Kidney epithelial cell (primary cell): ENCODE measurements at places on chromosomes 7 and 10. TPM values are rescaled to one million over a fixed set of nuclear protein-coding genes. Genes with fewer than 3 reads are reported as not detected.

Gene CCDC146
- 1.4 and 5.6 TPM in 2 replicates for total RNA-seq

Gene DRGX
- total RNA-seq = not detected in 2 replicates

Gene FAM221A
- total RNA-seq = 14.2 and 15.5 TPM in 2 replicates

Gene ZNF727
- total RNA-seq = 0.14 TPM in 1 of 2 replicates, not detected in the other

Gene SRPK2
- 33.9 and 38.1 TPM in 2 replicates for total RNA-seq

DNA sequence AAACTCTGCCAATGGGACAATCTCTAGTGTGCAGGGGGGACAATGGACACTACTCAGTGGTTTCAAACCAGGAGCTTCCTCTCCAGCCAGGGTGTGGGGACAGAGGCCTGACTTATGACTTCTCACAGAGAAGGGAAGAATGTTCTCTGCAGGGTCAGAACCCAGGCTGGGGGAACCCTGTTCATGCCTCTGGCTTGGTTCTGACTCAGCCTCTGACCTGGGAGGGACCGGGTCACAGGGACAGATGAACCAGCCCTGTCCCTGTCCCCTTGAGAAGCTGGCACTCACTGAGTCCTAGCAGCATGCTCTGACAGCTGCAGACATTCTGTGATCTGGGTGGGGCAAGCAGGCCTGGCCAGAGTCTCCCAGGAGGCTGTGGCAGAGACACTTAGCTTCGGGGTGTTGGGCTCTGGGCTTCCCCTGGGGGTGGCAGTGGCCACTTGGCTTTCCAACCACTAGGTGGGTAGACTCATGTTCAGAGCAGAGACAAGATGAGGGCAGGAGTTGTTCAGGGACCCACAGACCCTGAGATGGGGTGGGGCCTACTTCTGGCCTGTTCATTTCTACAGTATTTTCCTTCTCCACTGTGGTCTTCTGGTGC is 13.6 kb downstream of the TSPAN15 start:
- DNase-seq = no peak

Gene JAKMIP3
- total RNA-seq = not detected in 2 replicates

Gene ERVW-1
- total RNA-seq = not detected in 2 replicates

GRCh38 chr7:55247428-55247827 is 117.7 kb upstream of the LANCL2 start:
- no peak for DNase-seq

DNA sequence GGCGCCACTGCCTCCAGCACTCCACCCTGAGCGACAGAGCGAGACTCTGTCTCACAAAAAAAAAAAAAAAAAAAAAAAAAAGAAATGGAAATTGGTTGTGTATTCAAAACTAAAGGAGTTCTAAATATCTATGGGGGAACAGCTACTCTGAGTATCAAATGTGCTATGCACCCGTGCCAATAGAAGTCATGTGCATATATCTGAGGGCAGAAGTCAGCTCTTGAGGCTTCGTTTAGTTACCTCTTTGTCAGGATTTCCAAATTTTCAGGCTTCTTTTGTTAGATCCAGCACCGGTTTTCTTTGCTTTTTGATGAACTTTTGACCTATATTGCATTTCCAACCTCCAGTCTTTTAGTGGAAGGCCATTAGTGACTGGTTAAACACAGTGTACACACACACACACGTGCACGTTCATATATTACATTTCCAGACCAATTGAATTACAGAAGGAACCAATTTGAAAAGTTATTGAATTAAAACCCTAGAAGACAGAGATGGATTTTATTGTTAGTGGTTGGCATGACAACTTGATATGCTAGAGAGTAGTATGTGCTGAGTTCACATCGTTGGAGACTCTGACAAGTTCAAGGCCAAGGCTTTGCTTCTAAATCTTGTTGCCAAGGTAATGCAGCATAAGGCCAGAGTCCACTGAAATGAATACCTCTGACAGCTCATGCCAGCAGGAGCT is 33.1 kb upstream of the ADD3 start:
- no peak for DNase-seq

DNA sequence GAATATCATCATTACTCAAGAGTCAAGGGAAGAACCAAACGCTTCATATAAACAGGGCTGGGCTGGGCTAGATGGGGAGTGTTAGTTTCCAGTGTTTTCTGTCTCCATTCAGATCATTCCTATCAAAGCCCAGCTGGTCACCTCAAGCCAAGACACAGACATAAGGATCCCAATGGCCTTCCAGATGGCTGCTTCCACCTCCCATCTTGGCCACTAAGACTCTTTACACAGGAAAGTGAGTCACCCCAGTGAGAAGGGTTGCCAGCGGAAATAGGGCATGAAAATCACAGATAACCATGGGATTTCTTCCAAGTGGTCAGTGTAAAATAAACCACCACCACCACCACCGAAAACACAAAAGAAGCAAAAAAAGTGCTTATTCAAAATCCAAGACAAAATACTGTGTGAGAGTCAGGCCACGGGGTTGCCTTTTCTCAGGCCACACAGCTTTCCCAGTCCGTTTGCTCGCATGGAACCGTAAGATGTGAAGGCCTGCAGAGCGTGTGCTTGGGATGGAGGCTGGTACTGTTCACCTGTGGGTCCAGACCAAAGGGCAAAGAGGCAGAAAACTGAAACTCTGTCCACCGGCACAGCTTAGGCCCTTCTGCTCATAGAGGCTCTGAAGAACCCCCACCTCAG is 5.6 kb downstream of the PRSS2 start:
- no peak for DNase-seq

Gene NPFFR1
- total RNA-seq = 0.04 and 0.21 TPM in 2 replicates

DNA sequence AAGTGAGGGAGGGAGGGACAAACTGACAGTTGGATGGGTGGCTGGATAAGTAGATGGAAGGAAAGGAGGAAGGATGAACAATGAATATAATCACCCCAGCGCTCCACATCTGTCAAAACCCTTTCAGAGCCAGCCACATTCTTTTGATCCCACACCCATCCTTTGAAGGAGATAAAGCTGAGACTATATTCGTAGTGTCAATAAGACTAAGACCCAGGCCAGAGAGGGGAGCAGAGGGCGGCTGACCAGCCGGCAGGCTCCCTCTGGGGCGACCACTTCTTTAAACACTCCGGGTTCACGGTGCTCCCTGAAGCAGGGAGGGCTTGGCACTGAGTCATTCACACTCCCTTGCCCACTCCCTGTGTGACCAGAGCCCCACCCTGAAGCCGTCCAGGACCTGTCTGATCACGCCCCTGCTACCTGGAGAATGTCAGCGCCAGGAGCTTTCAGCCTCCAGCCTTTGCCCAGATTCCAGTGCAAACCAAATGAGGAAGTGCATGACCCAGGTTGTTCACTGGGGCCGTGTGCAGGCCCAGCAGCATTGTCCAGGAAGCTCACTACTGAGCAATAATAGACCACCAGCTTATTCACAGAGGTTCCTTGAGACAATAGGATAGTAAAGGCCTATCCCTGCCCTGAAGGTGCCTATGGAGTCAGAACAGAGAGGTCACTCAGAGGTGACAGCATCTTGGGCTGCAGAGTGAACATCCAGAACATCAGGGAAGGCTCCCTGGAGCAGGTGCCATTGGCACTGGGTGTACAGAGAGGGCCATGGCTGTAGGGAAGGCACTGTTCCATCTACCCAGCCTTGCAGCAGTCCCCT is 34.4 kb downstream of the UNC5B start:
- DNase-seq = no peak

DNA sequence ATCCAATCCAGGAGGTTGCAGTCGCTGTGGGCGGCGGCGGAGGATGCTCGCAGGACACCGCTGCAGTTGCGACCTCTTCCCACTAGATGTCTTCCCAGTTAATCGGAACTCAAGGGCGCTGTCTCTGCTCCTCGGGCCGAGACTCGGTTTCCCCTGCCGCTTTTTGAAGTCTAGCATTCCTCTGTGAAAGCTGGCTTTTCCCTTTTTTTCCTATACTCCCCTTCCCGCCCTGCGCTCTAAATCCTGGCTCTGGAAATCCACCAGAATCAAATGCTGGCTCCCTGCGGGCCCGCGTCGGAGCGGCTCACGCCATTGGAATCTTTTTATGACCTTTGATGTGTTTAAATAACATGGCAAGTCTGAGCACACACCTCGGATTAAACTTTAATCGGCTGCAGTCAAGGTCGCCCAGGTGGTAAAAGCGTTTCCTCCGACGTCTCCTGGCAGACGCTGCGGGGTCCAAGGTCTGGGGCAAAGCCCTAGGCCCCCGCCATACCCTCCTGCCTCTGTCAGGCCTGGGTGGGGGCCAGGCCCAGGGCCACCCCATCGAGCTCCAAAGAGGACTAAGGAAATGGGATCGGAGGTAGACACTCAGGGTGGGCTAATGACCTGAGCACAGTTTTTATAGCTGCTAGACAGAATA is 10.7 kb upstream of the HOXA13 start:
- DNase-seq = no peak

DNA sequence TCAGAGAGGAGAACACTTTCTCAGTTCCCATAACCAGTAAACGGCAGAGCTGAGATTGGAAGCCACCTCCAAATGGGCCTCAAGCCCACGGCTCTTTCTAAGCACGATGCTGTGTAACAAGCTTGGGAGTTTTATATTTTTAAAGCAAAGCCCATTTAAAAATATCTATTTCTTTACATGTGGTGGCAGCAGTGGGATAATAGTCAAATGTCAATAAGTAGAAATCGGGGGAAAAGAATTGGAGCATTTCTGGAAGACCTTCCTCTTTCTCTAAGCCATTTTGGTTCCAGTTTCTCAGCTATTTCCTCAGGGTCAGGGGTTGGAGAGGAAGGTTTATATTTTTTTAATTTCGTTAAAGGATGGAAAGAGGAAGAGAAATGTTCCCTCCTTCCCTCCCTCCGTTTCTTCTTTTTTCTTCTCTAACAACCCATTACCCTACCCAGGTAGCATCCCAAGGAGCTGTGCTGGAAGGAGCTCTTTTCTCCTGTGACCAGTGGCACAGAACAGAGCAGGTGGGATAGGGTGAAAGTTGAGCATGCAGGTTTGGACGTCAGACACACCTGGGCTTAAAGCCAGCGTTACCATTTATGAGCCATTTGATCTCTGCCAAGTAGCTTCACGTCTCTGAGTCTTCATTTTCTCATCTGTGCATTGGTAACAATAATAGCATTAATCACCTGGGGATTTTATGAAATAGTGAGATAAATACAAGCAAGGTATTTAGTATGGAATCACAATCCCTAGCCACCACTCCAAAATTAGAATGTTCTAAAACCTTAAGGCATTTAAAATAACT is 515.7 kb downstream of the RPS24 start:
- DNase-seq = no peak

DNA sequence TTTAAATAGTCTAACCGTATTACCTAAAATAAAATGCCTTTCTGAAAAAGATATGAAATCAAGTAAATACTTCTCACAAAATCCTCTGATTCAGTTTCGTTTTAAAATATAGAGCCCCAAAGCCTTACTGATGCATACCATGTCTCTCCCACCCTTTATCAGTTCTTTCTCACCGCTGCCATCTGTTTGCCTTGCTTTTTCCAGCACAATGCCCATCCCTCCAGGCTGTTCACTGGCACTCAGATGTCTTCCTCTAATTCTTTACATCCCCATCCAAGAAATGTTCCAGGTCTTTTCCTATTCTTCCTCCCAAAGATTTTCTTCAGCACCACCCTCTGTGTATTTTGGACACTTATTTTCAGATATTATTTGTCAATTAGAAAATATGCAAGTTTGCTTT is 116.5 kb upstream of the LRRN3 start:
- DNase-seq = no peak

- no peak for DNase-seq
These were observed 43.0 kb upstream of the HECTD2 start for GRCh38 chr10:91367127-91367531.

Gene CAV2
- total RNA-seq = 42.4 and 53.5 TPM in 2 replicates

Gene ACHE
- 1.3 and 6.4 TPM in 2 replicates for total RNA-seq

DNA sequence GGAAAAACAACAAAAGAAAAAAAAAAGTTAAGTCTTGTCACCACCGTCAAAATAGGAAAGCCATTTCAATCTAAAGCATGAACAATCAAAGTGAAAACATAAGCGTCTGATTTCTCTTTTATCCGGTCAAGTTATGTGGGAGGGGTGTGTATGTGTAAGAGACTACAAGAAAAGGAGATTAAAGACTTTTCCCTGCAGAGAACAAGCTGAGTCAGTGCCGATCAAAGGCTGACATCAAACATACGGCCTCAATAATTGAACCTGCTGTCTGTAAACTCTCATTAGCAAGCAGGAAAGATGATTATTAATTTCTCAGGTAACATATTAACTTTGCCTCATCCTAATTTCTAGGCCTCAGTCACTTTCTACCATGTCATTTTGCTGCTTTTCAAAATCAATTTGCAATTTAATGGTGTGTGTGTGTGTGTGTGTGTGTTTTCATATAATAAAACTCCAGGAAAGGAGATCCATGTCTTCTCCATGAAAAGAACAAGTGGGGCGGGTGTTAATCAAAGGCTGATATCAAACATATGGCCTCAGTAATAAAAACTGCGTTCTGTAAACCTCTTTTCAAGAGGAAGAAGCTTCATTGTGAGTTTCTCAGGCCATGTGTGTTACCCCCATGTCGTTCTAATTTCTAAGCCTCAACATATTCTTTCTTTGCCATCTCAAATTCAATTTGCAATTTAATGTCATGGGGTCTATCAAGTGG is 649.1 kb upstream of the SORCS1 start:
- no peak for DNase-seq

- no peak for DNase-seq
These were observed 759.4 kb downstream of the CNTNAP2 start for GRCh38 chr7:146875981-146876380.

GRCh38 chr7:57403601-57404342 is 46.2 kb upstream of the ZNF716 start:
- DNase-seq = no peak

GRCh38 chr7:37007268-37007667 is 283.0 kb upstream of the AOAH start:
- no peak for DNase-seq

Gene FAM25A
- not detected in 2 replicates for total RNA-seq

Gene UCN3
- not detected in 2 replicates for total RNA-seq

GRCh38 chr7:47386273-47386835 is 195.6 kb downstream of the TNS3 start:
- no peak for DNase-seq

Gene ALOX5
- 18.7 and 23.0 TPM in 2 replicates for total RNA-seq

Gene MYO3A
- total RNA-seq = 0.34 and 2.3 TPM in 2 replicates

- DNase-seq = no peak
These were observed at the start of gene TEX47 for GRCh38 chr7:88795553-88795952. Gene TEX47 (minus strand): TSS chr7:88795737. CDS start chr7:88794942, 795 bp downstream.

Gene AMPH
- total RNA-seq = 0.25 and 0.34 TPM in 2 replicates

DNA sequence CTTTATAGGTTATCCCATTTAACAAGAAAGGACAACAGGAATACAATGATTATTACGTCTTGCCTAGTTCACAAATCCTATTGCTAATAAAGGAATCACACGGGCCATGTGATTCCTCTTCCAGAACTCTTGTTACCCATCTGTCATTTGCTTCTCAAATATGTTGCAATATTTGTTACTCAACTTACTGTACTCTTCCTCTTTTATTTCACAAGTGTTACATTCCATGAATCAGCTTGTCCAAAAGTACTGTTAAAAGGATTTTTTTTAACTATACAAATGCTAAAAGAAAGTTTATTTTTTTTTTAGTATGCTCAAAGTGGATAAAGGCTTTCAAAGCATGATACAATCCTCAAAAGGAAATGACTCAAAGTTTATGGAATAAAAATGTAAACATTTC is 3.9 kb upstream of the CD36 start:
- no peak for DNase-seq
